ENCODE measurements at places on chromosomes 16 and 17.

DNA sequence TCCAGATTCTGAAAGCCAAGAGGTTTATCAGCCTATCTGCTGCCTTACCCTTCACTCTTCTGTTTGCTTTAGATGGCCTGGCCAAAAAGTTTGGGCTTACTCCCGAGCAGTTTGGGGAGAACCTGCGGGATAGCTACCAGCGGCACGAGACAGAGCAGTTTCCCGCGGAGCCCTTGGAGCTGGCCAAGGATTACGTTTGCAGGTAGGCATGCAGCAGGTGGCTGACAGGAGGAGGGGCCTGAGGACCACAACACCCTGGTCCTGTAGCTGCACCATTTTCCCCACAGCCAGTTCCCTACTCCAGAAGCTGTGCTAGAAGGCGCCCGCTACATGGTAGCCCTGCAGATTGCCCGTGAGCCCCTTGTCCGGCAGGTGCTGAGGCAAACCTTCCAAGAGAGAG is 20.6 kb downstream of the SUPT6H start:
- DNase-seq: no peak

GRCh38 chr17:35748979-35749378 is 4.1 kb downstream of the GAS2L2 start:
- no peak for DNase-seq

DNA sequence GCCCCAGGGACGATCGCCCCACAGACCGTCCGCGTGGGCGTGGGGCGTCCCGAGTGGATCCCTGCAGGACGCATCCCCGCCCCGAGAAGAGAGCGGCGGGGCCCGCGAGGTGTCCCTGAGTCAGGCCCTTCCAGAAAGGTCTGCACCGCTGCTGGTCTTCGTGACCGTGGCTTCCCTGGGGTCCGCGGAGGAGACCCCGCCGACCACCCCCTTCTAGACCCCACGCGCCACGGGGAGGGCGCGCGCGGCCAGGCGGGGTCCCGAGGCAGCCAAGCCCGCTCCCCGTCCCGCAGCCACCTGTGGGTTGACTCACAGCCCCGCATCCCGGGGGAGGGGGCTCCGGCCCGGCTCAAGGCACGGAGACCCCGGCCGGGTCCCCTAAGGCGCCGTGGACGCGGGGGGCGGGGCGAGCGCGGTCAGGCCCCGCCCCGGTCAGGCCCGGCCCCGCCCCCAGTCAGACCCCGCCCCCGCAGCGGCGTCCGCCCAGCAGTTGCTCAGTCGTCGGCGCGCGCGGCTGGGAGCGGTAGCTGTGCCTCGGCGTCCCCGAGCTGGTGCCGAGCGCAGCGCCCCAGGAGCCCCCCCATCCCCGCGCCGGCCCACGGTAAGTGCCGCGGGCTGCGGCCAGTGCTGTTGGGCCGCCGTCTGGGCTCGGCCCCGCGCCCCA is at the start of gene BAIAP3:
BAIAP3 (plus strand) TSS at position 497 of the 664 bp plus-strand sequence. CDS start 4,905 bp downstream, outside the sequence.
- no peak for DNase-seq

GRCh38 chr16:17408955-17409441 is 61.8 kb downstream of the XYLT1 start:
- no peak for DNase-seq

DNA sequence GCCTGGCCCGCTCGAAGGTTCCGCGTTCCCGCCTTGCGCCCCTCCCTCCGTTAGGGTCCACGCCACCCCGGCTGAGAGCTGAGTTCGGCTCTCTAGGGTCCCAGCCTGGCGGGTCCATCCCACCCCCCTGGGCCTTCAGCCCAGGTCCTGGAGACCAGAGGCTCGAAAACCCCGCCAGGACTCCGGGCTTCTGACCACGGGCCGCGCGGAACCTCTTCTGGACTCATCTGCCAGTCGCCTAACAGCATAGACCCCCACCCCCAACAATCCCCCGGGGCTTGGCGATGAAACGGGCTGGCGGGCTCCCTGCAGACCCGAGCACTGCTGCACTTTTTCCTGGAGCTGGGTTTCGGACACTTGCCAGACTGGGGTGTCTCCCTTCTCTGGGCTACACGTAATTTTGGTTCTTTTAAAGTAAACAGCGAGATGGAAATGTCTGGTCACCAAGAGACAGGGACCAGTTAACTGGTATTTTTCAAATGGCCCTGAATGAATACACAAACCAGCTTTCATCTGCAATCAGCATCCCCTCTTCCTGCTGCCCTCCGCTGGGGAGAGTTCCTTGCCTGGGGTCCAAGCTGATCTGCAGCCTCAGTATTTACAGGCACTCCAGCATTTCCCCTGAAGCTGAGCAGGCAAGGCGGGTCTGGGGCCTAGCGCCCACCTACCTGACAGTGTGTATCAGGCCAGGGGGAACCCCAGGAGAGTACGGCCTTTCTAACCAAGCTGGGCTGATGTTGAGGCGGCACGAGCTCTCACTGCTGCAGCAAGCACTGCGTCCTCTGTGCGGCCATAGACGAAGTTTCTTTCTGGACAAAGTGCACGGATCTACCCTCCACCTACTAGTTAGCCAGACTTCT is 639 bp upstream of the TRIM65 start:
- no peak for DNase-seq

DNA sequence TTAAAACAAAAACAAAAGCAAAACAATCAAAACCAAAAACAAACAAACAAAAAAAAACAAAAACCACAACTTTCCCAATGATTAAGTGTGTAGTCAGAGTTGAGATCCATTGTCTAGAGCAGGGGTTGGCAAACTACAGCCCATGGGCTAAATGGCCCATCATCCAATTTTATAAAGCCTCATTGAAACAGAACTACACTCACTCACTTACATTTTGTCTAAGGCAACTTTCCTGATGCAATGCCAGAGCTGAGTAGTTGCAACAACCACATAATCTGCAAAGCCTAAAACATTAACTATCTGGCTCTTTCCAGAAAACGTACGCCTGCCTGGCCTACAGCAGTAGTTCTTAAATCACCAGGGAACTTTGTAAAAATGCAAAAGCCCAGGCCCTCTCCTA is 124.1 kb downstream of the SOX9 start:
- DNase-seq: no peak
